ENCODE measurements at places on chromosomes 2 and 18.

DNA sequence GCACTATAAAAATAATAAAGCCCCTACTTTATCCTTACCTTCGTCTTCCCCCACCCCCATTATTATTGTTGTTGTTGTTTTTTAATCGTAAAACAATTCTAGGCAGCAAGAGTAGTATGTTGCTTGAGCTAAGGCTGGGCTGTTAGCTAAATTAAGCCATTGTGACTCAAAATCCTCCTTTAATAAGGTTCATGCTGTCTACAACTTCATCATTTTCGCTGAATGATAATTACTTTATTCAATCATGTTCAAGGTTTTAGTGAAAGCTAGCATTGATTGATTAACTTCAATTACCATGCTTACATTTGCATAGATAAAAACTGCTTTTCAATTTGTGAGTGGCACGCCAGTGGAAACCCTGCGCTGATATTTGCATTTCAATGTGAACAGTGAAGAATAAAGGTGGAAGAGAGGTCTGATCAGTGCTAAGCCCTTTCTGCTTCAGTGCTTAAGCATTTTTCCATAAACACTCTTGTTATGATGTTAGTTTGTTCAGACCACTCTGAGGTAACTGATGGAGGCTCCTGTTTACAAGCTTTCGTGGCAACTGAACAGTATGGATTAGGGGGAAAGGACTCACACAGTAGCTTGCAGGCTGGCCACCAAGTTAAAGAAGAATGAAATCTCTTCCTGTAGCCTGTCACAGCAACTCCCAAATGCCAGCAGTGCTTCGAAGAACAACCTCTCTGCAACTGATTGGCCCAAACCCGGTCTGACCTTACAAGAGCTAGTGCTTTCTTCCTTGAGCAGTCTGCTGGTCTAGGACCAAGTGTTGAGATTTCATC, 156.8 kb downstream of the GPD2 start:
- no peak for DNase-seq

DNA sequence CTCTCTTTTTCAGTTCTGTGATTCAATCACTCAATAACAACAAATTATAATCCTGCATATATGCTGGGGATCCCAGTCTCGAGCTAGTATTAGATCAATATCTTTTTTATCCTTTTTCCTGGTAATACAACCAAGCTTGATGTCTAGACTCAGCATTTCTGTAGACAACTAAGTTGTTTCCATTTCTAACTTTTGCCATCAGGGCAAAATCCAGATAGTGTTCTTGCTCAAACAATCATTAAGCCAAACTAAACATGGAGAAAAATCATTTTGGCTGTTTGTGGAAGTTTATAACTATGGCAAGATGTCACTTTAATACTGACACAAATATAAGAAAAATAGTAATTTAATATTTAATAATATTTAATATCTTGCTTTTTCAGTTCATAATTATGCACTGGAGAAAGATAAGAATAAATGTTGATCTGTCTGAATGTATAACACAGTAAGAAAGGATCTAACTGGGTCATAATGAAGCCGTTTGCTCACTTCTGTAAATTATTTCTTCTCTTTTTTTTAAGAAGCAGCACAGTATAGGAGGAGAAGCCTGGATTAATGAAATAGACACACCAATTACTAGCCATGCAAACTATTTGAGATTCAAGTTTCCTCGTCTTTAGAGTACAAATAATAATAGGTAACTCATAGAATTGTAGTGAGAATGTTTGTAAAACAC, 979.1 kb downstream of the LRP1B start:
- no peak for DNase-seq

GRCh38 chr18:57621246-57621604, 411 bp downstream of the NARS1 start:
- no peak for DNase-seq

DNA sequence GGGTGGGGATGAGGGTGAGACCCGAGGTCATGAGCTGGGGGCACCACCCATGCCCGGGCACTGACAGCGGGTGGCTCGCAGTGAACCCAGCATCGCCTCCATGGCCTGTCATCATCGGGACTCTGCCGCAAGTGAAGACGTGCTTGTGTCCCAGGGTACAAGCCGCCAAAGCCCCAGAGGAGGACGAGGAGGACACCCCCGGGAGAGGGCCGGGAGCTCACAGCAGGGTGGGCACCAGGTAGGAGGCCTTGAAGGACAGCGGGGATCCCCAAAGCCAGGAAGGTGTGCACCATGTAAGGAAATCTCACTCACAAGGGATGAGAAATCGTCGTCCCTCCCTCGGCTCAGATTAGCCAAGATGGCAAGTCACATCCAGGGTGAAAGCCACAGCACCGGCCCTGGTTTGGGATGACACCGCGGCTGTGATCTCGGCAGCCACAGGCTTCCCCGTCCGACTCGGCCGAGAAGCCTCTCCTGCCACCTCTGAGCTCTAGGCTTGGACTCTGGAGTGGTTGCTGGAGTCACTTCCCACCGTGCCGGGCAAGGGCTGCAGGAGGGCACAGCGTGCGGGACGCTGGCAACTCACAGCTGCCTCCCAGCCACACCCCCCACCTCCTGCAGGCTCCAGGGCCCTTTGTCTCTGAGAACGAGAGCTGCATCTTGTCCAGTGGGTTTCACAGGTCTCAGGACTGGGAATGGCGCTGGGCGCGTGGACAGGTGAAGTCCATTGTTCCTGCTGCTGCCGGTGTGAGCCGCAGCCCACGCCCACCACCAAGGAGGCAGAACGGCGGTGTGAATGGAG, 81.6 kb upstream of the CTDP1 start:
- DNase-seq: no peak

- DNase-seq: peak; percentile 8
Measured at GRCh38 chr18:32549248-32550110, 78.8 kb upstream of the GAREM1 start.

DNA sequence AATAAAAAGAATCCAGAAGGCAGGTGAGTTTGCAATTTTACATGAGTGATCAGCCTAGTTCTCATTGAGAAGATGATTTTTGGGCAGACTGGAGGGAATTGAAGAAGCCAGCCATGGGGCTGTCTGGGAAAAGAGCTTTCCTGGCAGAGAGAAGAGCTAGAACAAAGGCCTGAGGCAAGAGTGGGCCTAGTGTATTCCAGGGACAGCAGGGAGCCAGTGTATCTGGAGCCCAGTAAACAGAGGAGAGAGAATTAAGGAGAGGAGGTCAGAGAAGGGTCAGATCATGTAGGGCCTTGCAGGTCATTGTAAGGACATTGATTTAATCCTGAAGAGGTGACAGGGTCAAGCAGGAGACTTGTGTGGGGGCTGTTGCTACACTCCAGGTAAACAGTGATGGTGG, 195.8 kb downstream of the SATB2 start:
- DNase-seq: no peak

DNA sequence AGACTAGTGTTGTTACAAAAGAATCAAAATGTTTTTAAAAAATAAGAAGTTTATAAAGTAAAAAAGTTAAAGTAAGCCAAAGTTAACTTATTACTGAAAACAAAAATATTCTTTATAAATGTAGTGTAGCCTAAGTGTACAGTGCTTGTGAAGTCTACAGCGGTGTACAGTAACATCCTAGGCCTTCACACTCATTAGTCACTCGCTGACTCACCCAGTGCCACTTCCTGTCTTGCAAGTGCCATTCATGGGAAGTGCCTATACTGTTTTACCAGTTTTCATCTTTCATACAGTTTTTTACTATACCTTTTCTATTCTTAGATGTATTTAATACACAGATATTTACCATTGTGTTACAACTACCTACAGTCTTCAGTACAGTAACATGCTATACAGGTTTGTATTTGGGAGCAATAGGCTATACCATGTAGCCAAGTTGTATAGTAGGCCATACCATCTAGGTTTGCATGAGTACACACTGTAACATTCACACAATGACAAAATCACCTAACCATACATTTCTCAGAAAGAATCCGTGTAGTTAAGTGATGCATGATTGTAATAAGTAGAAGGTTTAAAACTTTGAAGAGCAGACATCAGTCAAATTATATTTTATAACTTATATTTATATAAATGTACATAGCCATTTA, 13.4 kb downstream of the SERPINB7 start:
- DNase-seq: peak; percentile 2

DNA sequence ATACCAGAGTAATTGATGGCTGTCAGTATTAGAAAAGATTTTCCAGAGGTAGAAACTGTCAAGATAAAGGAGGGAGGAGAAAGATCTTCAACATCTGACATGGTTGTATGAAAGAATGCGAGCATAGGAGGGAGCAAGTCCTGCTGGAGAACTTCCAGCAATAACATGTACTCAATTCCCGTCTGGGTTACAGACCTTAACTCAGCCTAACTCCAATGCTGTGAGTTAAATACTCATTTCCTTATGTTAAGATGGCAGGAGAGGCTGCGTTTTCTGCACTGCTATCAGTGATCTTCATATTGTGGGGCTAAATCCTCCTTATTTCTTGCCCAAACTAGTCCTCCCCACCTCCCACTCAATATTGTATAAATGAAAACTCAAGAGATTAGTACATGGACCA, 6.7 kb upstream of the CERS6 start:
- no peak for DNase-seq

DNA sequence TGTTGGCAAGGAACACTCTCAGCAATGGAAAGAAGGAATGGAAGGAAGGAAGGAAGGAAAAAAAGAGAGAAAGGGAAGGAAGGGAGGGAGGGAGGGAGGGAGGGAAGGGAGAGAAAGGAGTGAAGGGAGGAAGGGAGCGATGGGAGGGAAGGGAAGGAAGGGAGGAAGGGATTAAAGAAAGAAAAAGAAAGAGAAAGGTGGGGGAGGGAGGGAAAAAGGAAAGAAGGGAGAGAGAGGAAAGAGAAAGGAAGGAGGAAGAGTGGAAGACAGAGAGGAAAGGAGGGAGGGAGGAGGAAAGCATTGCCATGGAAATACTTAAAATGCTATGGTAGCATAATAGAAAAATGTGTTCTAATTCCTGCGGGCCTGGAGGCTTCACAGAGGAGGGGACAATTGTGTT, 22.4 kb downstream of the TTR start:
- no peak for DNase-seq

GRCh38 chr2:190815226-190815625, 65.4 kb upstream of the GLS start:
- DNase-seq: no peak

- DNase-seq: no peak
Measured at GRCh38 chr2:242056026-242056425, 186.5 kb downstream of the RTP5 start.

DNA sequence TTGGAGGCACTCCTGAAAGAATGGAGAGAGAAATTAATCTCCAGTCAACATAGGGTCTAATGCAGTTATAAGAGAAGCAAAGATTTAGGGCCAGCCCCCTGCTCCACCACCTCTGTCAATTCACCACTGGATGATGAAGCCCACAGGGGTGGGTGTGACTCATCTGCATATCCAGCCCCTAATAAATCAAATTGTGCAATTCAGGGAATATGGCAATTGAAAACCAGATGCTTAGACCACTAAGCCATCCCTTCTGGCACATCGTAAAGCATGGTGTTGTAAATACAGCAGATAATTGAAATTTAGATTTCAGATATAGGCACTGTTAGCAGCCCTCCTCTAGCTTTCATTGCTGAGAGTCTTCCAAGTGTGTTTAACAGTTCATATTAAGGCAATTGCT, 541.4 kb downstream of the PARD3B start:
- no peak for DNase-seq

DNA sequence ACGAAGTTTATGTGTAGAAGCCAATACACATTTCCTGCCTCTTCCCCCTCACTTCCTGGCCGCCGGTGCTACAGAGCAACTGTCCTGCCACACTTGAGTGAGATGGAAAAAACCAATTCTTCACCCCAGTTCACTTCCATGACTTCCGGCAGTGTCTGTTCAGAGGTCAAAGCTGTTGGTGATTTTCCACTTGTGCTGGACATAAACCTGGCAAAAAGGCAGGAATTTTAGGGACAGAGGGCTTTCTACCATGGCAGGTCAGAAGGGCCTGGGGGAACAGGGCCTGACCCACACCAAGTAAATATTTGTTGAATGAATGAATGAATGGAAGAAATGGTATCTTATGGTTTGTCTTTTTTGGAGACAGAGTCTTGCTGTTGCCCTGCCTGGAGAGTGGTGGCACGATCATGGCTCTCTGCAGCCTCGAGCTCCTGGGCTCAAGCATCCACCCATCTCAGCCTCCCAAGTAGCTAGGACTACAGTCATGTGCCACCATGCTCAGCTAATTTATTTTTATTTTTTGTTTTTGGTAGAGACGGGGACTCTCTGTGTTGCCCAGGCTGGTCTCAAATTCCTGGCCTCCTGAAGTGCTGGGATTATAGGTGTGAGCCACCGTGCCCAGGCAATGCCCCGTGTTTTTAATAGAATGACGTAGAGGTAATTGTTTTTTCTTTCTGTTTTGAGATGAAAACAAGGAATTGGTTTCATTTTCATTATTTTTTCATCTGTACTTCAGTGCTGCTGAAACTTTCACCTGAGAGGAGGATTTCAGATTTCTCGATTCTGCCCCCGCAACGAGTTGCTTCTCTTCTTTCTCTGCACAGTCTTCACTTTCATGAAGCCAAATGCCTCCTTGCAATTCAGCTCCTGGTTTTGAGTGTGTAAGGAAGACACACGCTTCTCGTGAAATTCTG, 48.0 kb upstream of the LPIN2 start:
- DNase-seq: no peak

- no peak for DNase-seq
Measured at GRCh38 chr2:121776361-121776760, 20.9 kb downstream of the TSN start.

DNA sequence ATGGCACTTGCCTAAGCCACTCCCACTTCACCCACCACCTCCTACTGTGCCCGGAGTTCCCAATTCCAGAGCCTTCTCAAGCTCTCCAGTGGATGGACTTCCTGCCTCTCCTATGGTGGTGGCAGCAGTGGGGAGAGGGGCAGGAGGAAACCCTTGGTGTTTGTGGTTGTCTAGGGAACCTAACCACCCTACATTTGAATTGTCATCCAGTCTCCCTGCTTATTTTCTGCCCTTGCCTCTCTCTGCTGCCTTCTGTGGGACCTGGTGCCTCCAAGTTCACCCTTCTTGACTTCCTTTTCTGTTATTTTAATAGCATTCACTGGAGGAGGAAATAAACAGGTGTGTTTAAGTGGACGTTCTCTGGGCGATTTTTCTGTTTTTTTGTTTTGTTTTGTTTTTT, 50.0 kb upstream of the HPCAL1 start:
- no peak for DNase-seq

- no peak for DNase-seq
Measured at GRCh38 chr18:40208958-40209357, 1746.1 kb upstream of the PIK3C3 start.

GRCh38 chr2:42971381-42971780, 179.0 kb upstream of the HAAO start:
- DNase-seq: no peak

GRCh38 chr18:11176481-11176881, 27.1 kb upstream of the PIEZO2 start:
- no peak for DNase-seq

GRCh38 chr2:226581661-226582060, 218.0 kb downstream of the IRS1 start:
- DNase-seq: no peak

GRCh38 chr2:186427970-186428369, 58.1 kb upstream of the ZC3H15 start:
- DNase-seq: no peak

Measured in effector CD4-positive, alpha-beta T cell (primary cell).